ENCODE measurements at places on chromosomes 4 and X.

- DNase-seq: no peak
Observed at GRCh38 chr4:73068491-73069337, 802 bp downstream of the COX18 start.

GRCh38 chr4:106830879-106831278, 205.2 kb downstream of the DKK2 start:
- DNase-seq: no peak

GRCh38 chrX:131393426-131393825, 104.3 kb upstream of the IGSF1 start:
- DNase-seq: no peak

- no peak for DNase-seq
Observed at GRCh38 chr4:106270736-106271135, 45.3 kb downstream of the TBCK start.

- DNase-seq: no peak
Observed at GRCh38 chr4:79886557-79886956, 186.5 kb downstream of the ANTXR2 start.

GRCh38 chr4:181685461-181685860, 557.7 kb upstream of the TENM3 start:
- DNase-seq: no peak

DNA sequence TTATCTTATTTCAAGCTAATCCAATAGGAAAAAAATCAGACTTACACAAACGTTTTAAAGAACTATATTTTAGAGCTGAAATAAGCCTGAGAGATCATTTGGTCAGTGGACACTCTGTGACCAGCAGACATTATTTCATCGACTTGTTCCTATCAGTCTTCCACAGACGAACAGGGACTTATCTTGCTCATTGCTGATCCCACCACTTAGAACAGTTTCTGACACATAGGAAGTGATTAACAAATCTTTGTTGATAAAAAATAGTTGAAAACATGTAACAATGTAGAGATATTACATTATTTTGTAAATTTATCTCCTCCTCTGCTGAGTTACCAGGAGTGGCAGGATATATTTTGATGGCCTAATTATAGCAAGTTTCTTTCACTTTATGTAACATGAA, 65.8 kb downstream of the TAPT1 start:
- no peak for DNase-seq

- DNase-seq: no peak
Observed at GRCh38 chr4:1246111-1246881, 2.6 kb downstream of the CTBP1 start.

DNA sequence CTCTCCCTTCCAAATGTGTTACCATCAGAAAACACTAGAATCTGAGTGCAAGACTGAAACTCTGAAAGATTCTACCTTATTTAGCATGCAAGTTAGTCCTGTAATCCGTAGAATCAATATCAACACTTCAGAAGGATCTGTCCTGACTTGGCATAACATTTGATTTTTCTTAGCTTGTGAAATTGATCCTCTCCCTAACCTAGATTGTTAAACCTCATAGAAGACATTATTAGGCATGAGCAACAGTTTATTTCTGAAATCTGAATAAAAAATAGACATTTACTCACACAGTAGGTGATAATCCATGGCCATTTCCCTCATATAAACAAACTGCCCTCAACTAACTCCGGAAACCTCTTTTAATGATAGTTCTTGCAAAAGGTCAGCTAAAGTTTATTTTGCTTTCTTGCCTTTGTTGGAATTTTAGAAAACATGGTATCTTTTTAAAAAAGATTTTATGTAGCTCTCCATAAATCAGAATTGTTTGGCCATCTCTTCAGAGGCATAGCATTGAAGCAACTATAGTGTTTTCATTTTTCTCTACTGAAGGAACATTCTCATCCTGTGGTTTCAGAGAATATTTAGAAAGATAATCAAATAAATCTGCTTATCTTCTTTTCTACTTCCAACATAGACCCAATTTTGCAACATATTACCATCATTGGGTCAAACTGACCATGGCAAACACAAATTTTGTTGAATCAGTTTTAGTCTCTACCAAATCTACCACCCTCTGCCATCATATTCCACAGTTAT, 38.5 kb upstream of the PDLIM5 start:
- no peak for DNase-seq

DNA sequence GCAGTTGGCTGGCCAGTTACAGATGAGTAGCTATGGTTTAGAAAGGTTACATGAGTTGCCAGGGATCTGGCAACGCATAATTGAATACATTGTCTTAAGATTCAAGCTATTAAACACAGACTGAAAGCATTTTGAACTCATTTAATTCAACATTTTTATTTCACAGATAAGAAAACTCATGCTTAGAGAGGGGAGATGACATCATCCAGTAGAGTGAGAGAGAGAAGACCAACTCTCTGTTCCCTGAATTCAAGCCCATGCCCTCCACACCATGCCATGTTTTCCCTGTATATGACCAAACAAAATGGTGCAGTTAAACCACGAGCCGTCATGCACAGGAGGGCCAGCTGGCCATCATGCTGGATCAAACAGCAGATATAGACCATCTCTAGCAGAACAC, 22.6 kb downstream of the SNCA start:
- DNase-seq: no peak

DNA sequence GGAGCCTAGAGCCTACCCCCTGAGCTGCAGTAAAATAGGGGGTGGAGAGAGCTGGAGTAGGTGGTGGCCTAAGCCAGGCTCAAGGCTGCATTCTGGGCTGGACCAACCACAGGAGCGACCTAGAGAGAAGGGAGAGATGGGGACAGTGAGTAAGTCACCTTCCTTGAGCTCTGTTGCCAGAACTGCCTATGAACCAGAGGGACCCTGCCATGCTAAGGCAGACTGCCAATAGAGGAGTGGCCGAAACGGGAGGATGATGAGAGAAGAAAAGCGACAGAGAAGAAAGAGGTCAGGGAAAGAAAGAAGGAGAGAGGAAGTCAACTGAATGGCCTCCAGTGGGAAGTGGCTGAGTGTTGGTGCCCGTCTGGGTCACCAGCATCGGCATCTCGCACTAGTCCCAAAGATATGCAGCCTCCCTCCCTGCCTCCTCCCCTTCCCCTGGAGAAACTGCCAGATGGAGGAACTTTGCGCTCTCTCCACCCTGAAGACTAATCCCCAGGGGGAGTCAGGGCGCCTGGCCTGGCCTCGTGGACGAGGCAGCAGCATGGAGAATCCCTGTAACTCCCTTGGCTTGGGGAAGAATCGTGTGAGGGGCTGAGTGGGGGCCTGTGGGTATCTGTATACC, 28.8 kb downstream of the ELF4 start:
- DNase-seq: no peak

DNA sequence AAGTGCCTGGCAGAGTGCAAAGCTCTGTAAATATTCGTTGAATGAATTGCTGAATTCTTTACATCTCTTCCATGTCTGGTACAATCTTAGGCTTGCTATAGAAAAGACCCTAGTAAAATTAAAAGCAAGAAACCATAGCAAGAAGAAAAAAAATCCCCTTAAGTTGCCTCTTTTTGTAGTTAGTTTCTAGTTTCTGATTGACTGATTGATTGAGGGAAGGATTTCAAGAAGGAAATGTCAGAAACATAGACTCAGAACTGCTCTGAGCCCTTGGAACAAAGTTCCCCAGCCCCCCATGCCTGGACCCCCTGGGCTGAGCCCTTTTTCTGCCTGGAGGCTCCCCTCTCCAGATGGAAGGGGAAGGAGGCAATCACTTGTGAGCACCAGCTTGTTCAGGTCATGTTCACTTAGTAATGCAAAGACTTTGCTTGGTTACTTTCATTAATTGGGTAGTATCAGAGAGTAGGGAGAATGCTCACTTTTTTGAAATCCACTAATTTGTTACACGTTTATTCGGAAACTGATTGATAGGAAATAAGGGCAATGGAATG, 35.6 kb downstream of the DAPP1 start:
- no peak for DNase-seq

GRCh38 chr4:6826781-6827508, 44.4 kb downstream of the KIAA0232 start:
- DNase-seq: no peak

GRCh38 chr4:161167539-161167938, 996.3 kb downstream of the FSTL5 start:
- DNase-seq: no peak

- no peak for DNase-seq
Observed at GRCh38 chr4:8071766-8072165, 86.8 kb downstream of the ABLIM2 start.

DNA sequence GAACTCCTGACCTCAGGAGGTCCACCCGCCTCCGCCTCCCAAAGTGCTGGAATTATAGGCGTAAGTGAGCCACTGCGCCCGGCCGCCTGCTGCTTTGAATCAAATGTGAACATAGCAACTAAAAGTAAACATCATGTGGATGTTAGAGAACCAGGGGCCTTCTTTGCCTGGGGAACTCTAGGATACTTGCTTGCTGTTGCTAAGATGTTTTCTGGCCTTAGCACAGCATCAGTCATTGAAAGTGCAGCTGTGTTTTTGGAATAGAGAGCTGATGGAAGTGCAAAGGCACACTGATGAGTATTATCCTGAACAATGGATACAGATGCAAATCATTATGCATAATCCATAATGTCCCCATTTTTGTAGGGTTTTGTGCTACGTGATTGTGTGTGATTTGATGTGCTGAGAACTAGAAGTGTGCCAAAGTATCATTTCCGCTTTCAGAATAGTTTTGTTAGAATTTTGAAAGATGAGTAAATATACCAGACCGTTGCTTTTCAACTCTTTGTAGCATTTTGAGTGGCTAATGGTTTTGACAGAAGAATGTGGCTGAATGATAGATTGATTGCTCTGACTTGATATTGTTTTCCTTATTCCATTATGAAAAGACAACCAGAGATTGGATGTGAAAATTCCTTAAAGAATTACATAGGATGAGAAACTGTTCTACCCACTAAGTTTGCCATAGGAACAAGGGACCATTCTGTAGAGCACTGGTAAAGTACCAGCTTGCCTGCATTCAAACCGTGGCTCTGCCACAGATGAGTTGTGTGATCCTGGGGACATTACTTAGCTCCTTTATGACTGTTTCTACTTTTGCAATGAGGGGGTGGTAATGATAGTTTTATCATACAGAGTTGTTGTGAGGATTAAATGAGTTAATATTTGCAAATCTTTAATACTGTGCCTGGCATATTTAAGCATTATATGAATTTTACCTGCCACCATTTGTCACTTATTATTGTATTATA, 74.7 kb downstream of the REPS2 start:
- no peak for DNase-seq

GRCh38 chr4:89029591-89029990, 27.4 kb downstream of the FAM13A start:
- DNase-seq: no peak

DNA sequence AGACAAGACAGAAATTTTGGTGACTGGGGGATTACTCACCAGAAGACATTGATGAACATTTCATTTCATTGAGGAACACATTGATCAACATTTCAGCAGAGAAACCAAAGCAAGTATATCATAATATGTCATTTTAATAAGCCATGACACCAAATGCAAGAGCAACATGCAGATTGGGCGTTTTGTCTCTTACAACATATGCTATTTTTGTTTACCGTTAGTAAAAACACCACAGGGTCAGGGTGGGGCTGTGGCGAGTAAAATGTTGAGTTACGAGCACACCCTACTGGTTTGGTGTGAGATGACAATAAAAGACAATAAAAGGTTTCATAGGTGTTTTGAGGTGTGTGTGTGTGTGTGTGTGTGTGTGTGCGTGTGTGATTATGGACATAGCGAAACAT, 294.5 kb downstream of the PDGFC start:
- DNase-seq: no peak

- no peak for DNase-seq
Observed at GRCh38 chrX:107773206-107773605, 2.4 kb downstream of the TSC22D3 start.

DNA sequence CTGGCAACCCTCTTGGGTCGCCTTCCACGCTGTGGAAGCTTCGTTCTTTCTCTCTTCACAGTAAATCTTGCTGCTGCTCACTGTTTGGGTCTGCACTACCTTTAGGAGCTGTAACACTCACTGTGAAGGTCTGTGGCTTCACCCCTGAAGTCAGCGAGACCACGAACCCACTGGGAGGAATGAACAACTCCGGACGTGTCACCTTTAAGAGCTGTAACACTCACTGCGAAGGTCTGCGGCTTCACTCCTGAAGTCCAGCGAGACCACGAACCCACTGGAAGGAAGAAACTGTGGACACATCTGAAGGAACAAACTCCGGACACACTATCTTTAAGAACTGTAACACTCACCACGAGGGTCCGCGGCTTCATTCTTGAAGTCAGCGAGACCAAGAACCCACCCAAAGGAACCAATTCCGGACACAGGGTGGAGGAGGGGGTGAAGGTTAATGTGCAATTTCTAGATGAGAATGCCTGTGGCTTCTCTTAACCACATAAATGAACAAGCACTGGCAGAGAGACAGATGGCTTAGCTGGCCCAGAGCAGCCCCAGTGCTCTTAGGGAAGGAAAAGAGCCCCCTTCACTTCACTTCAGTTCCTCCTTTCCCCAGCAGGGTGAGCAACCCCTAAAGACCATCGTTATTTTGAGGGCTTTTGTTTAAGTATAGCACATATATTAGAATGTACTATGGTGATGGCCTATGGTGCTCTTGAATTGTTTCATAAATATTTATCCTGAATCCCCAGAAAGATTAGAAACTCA, 73.0 kb downstream of the LUZP4 start:
- no peak for DNase-seq

- DNase-seq: no peak
Observed at GRCh38 chr4:143230683-143231082, 46.0 kb downstream of the USP38 start.

GRCh38 chr4:123415576-123415975, 19.0 kb downstream of the SPRY1 start:
- no peak for DNase-seq

GRCh38 chr4:86592553-86593249, 1.4 kb upstream of the PTPN13 start:
- DNase-seq: no peak

DNA sequence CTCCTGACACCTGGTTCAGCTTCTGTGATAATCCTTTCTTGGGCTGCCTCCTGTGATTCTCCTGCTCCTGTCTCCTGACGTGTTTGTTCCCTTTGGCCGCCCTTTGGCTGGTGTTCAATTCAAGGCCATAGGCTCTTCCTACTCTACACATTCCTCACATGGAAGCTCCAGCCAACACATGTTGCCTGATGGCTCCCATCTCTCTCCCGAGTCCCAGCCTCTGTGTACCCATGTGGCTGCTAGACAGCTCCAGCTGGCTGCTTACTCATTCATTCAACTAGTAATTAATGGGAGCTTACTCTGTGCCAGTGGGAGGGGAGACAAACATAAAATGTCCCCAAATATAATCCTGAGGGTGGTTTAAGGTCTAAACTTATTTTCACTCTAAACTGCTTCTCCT, 9.2 kb upstream of the MED28 start:
- DNase-seq: no peak

GRCh38 chrX:36898301-36898700, 109.9 kb upstream of the FAM47C start:
- DNase-seq: no peak

- DNase-seq: no peak
Observed at GRCh38 chrX:19624739-19625138, 109.4 kb upstream of the MAP3K15 start.

GRCh38 chr4:165726831-165727230, 146.2 kb upstream of the TLL1 start:
- no peak for DNase-seq

- no peak for DNase-seq
Observed at GRCh38 chr4:15043922-15044321, 41.6 kb downstream of the CPEB2 start.

- DNase-seq: no peak
Observed at GRCh38 chr4:108360754-108361445, 192.2 kb upstream of the LEF1 start.
